ENCODE measurements at places on chromosomes 12 and 14.

DNA sequence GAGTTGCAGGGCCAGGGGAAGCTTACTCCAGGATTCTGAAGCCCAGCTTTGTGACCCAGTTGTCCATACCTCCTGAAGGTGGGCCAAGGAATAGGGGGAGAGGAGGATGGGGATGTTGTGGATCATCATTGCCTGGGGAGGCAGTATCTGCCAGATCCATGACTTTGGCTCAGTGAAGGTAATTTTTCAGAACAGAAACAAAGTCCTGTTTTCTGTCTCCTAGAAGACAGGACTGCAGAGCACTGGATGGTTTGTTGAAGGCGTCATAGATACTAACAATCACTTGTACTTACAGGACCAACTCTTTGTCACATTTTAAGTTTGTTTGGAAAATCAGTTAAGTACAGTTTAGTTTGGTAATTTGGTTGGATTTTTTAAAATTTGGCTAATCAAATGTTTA lies 38.4 kb downstream of the ANO6 start:
- DNase-seq, result no peak

DNA sequence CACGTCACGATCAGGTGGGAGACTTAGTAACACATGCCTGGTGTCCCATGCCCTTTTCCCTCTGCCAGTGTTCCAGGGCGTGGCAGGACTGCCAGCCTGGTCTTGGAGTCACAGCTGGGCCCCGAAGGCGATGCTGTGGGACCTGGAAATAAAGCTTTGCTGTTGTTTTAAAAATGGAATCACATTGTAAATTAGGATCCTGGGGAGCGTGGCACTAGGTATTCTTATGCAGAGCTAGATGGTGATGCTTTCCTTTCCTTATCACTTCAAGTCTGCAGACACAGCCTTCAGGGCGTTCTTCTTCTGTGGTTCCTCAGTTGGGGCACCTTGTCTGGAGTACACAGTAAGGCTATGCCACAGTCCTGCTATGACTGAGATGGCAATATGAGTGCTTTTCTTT lies 64.6 kb downstream of the BICD1 start:
- no peak for DNase-seq

GRCh38 chr14:68664225-68664681 lies 128.6 kb downstream of the ZFP36L1 start:
- DNase-seq, result no peak

- DNase-seq, result no peak
Observed at GRCh38 chr12:63406781-63407180, 255.8 kb upstream of the AVPR1A start.

DNA sequence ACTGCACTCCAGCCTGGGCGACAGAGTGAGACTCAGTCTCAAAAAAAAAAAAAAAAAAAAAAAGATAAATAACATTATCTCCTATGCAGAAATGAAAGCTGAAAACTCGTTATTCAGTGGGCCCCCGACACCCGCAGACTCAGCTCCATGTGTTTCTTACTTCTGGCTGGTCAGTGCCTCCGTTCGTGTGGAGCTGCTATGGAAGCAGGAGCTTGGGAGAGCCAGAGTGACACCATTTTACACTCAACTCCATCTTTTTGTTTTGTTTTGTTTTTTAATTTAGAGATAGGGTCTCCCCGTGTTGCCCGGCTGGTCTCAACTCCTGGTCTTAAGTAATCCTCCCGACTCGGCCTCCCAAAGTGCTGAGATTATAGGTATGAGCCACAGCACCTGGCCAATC lies 13.3 kb upstream of the PLEKHG6 start:
- no peak for DNase-seq

- DNase-seq, result no peak
Observed at GRCh38 chr12:44021471-44021971, 185.6 kb downstream of the TMEM117 start.

DNA sequence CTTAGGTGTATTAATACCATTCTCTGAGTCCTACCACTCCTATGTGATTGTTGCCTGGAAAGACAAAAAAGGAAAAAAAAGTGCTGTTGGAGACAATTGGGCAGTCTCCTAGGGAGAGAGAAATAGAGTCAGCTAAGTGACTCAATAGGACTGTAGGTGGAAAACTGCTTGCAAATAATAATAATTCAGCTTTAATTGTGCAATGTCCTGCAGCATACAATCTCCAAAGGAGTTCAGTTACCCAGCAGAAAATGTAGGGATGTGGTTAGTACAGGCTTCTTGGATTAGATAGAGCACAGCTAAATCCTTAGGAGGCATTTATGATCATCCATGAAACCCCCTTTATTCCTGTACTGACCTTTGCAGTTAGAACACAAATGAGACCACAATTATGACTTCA lies 3.0 kb upstream of the SRSF9 start:
- no peak for DNase-seq

DNA sequence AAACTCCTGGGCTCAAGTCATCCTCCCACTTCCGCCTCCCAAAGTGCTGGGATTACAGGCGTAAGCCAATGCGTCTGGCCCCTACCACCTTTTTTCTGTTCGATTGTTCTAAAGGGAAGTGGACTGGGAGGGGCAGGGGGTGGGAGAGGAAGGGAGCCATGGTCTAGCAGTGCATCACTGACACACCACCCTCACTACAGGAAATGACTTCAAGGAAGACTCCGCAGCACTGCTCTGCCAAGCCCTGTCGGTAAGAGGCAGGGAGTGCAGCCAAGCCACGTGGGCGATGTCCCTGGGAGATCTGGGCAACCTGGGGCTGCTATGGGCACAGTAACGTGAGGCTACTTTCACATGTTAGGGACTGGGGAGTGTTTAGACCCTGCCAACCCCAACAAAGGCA lies 18.0 kb downstream of the LRRC74A start:
- DNase-seq, result peak; percentile 50

- DNase-seq, result no peak
Observed at GRCh38 chr14:70045844-70046535, 142.8 kb downstream of the SLC8A3 start.

GRCh38 chr12:7781274-7781673 lies 7.9 kb upstream of the NANOG start:
- DNase-seq, result no peak

DNA sequence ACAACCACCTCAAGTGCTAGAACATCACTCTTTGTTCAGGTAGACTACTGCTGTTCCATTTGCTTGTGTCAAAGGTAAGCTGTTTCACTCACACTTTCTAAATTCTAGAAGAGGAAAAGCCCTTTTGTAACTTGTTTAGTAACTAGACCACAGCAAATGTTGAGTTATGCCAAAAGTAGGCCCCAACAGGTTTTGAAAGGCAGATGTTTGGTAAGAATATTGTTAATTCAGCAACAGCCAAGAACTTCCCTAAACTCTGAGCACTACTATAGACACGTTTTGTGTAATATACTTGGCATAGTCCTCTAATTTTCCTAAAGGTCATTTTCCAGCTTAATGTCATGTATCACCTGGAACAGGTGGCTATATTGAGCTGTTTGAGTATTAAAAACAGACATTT lies 79.0 kb downstream of the DCAF5 start:
- no peak for DNase-seq

DNA sequence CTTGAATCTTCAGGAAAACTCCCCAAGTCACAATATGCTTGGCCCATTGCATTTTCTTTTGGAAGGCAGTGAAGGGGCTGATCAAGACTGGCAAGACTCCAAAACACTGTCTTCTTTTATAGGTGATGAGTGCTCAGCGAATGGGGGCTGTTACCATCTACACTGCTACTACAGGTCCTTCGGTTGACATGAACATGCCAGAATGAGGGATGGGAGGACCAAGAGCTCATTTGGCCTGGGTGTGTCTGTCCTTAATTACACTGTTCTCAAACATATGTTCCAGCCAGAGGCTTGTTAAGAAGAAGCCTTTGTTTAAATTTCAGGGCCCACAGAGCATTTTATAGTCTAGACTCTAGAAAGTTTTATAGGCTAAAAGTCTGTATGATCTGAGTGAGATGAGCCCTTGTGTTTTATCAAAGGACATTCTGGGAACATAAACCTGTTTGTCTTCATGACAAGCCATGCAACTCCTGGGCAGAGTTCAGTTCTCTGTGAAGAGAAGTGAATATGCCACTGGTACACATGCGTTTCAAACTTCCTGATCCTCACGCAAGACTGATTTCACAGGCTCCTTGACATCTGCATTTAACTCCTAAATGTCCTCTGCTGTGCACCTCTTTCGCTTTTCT lies 4.7 kb upstream of the FAM234B start:
- no peak for DNase-seq

DNA sequence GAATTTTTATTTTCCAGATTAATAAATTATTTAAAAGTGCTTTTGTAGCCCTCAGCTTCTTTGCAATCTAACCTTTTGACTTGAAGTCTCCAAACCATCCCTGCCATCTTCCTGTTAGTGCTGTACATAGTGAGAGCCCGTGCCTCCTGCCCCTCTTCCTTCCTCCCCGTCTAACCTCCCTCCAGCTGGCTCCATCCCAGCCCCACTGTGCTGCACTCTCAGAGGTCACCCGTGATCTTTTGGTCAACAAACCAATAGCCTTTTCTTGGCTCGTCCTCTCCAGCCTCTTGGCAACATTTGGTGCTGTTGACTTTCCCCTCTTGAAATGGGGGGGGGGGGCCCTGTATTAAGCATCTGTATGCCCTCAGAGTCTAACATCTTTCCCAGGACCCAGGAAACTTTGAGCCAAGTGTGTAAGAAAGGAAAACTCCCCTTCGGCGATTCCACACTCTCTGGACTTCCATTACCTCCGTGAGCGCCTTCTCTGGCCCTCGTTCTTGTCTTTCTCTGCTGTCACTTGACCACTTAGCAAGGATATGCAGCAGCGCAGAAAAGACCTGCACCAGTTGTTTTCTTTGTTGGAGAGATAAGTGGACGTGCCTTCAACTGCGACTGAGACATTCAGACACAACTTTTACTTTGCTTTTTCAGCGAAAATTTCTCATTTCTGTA lies 44.1 kb downstream of the FBXW8 start:
- no peak for DNase-seq

DNA sequence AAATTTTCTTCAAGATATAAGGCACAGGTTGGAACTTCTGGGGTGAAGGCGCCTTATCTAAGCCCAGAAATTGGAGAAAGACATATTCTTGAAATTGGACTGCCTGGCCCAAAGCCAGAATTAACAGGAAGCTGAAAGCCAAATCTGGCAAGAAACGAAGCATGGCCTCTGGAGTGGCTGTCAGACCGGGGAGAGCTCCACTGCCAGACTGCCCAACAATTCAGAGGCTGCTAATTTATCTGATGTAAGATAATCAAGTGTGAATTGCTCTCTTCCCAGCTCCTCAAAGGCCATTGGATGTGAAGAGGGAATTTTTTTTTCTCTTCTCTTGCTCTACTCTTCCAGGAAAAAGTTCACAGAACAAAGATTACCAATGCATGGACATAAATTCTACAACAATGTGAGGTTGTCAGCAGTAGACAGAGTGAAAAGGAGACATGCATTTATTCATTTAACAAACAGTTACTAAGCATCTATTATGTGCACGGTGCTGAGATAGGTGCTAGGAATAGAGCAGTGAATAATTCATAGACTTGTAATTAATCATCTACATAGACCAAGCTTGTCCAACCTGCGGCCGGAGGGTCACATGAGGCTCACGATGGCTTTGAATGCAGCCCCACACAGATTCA lies at the start of gene GDF3:
Gene GDF3, minus strand, starts transcription at position 210 of the 632 bp plus-strand sequence. Its CDS starts 47 bp downstream, at position 163.
- DNase-seq, result no peak

DNA sequence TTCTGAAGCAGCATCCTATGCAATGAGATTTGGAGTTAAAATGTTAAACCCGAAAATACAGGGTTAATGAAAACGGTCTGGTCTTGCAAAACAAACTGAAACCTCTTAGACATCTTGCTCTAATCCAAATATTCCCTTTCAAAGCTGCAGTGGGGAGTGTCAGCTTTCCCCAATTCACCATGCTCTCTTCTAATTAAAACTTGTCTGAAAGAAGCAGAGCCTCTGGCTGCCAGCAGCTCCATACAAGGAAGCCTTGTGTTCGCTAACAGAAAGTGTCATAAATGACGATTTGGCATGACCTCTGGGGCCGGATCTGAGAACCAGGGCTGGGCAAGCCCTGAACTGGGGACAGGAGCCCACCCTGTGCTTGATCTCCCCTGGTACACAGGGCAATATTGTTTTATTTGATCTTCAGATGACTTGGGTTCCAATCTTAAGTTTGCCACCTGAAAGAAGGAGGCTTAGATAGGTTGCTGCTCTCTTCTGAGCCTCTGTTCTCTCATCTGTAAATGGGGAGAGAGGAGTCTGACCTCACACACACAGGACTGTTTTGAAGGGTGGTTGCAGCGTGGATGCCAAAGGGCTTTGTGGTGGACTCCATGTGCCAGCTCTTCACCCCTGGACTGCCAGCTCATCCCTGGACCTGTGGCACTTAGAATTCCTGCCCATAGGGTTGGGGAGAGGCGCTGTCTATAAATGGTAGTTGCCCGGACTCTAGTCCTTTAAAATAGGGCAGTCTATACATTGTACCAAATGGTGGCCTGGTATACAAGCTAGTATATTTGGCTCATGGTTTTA lies 7.8 kb downstream of the KMT5A start:
- DNase-seq, result no peak

DNA sequence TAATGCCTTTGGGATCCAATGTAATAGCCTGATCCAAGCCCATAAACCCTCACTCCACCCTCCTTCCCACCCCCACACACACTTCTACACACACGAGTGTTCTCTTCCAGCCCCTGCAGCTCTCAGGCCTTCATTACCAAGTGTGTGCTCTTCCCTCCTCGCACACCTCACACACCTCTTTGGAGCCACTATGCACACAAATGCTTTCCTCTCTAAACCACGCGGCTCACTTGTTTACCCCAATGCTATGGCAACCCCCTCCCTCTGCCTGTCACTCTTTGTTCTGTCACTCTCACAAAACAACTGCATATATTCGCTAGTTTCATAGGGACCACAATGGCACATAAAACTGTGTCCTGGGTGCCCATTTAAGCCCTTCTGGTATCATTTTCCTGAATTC lies 35.1 kb downstream of the PPP2R5E start:
- DNase-seq, result no peak

DNA sequence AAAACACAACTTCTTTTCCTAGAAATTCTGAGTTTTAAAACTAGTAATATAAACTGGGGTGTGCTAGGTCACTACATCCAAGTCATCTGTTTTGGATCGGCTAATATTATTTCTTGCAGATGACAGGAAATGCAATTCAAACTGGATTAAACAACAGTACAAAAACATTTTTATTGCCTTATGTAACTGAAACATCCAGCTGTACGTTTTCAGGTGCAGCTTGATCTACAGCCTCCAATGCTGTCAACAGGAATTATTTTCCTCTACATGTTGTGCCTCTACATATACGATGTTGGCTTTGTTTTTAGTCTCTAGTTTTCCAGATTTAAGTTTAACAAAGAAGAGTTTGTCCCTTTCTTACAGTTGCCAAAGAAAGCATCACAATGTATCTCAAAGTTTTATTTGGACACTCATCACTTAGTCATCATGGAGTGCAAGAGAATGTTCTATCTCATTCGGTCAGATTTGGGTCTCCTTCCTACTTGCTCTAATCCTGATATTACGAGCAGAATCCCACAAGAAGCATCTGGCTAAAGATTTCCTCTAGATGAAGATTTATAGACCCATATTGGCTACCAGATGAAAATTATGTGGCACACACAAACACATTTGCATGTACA lies 326.7 kb downstream of the SLC6A15 start:
- no peak for DNase-seq

DNA sequence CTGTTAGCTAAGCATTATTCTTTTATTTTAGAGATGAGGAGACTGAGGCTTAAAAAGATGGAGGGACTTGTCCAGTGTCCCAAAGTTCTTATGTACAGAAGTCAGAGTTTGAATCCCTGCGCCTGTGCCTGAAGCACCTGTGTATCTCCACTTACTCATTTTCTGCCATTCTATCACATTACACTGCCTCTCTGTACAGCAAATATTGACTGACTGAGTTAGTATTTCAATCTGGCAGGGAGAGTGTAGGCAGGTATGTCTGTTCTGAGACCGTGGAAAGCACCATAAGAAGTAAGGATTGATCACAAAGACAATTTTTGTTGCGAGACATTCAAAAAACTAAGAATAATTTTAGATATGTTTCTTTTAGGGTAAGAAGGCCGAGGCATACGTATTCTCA lies 162.7 kb downstream of the KITLG start:
- DNase-seq, result no peak
